ENCODE measurements at places on chromosomes 6 and 20.
A peak's percentile ranks its signal among the peaks of the same experiment; 100 is the strongest.

- DNase-seq, result peak; percentile 54
These were observed 784.4 kb downstream of the MAFB start for GRCh38 chr20:39904476-39905112.

- no peak for DNase-seq
These were observed 14.3 kb upstream of the EPM2A start for GRCh38 chr6:145749632-145750031.

- no peak for DNase-seq
These were observed 391.9 kb downstream of the CD109 start for GRCh38 chr6:74087899-74088298.

DNA sequence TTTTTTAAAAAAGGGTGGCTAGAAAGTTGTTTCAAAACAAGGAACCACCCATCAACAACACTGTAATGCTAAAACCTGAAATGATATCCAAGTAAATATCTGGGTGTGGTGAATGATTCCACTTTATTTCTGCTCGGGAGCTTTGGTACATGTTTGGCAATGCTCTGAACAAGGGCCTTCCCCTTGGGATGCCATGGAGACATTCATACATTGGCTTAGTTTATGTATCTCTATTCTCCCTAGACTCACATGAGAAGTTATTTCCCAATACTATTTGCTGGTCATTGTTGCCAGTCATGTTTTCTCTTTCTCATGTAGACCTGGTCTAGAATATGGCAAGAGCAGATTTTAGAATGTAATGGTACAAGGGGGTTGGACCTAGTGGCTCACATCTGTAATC is 22.9 kb downstream of the ADTRP start:
- no peak for DNase-seq

GRCh38 chr6:169895926-169896761 is 144.7 kb downstream of the ERMARD start:
- DNase-seq, result no peak

- DNase-seq, result no peak
These were observed 75.7 kb upstream of the OPRM1 start for GRCh38 chr6:153963352-153963751.
